Large intestine (tissue), 12 donors: ENCODE measurements at places on chromosomes 16 and 17.

DNA sequence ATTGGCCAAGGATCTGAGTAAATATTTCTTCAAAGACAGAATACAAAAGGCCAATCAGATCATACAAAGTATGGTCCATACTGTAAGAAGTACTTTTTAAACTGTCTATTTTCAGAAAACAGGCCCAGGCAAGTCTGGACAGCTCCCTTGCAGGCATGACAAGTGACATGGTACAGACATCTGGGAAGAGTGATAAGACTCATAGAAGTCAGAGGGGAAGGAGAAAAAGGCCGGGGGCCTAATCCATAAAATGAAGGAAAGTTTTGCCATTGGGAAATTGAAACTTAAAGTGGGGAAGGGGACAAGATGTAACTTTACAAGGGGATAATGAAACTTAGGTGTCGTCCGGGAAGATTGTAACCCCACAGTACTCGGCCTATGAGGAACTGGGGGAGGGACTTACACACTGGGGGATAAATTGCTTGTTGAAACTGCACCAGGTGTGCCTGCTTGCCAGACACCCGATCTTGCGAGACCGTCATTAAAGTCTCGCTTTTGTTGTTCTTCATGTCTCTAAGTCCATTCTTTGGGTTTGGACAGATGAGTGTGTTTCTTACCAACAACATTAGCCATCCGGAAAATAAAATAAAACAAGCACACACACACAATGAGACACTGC lies 684.0 kb downstream of the CDH11 start:
- no peak overlapping the region for H3K4me3 ChIP-seq
- DNase-seq = no peak
- H3K27ac ChIP-seq = no peak overlapping the region
- no peaks in the 10 kb centered on the region for H3K27me3 ChIP-seq
- no peaks in the 10 kb centered on the region for H3K36me3 ChIP-seq

GRCh38 chr17:66548158-66548557 lies 245.7 kb downstream of the PRKCA start:
- no peaks in the 10 kb centered on the region for H3K27me3 ChIP-seq
- H3K4me3 ChIP-seq = no peak overlapping the region
- peaks cover 13% of the 10 kb centered on the region for H3K4me1 ChIP-seq

- peaks cover 2% of the 10 kb centered on the region for H3K27me3 ChIP-seq
- peaks cover 25% of the 10 kb centered on the region for H3K36me3 ChIP-seq
- peaks cover 26% of the 10 kb centered on the region for H3K4me1 ChIP-seq
- DNase-seq = peak; percentile 63
These were observed 14.9 kb downstream of the IGFBP4 start for GRCh38 chr17:40457964-40458791.

- no peak for DNase-seq
- no peaks in the 10 kb centered on the region for H3K27me3 ChIP-seq
- no peak within 1 kb of the TSS for H3K27ac ChIP-seq
- H3K4me3 ChIP-seq = no peak within 1 kb of the TSS
These were observed at the start of gene SNX20 for GRCh38 chr16:50681021-50681885. SNX20 (minus strand) TSS chr16:50681312; CDS start chr16:50677526, 3,786 bp downstream.

GRCh38 chr17:75010683-75011400 lies 1.6 kb upstream of the MRPL58 start:
- peak overlapping the region; percentile 76 for H3K27ac ChIP-seq
- peak; percentile 76 for DNase-seq
- H3K4me3 ChIP-seq = no peak overlapping the region
- H3K27me3 ChIP-seq = no peaks in the 10 kb centered on the region
- no peaks in the 10 kb centered on the region for H3K36me3 ChIP-seq
- H3K4me1 ChIP-seq = peaks cover 13% of the 10 kb centered on the region
